ENCODE measurements at places on chromosomes 2 and 18.

DNA sequence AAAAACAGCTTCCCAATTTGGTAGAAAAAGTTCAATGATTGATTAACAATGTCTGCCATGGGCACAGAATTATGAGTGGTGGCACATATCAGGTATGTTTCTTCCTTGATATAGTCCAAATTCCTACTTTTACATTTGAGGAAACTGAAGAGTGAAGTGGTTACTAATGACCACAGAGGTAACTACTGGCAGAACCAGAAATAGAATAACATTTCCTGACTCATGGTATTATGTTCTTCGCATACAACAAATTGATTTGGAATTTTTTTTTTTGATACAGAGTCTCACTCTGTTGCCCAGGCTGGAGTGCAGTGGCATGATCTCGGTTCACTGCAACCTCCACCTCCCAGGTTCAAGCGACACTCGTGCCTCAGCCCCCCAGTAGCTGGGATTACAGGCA is 6.0 kb upstream of the NFE2L2 start:
- no peak for DNase-seq

GRCh38 chr2:111121028-111121827 is 514 bp downstream of the BCL2L11 start:
- DNase-seq: peak; percentile 35

DNA sequence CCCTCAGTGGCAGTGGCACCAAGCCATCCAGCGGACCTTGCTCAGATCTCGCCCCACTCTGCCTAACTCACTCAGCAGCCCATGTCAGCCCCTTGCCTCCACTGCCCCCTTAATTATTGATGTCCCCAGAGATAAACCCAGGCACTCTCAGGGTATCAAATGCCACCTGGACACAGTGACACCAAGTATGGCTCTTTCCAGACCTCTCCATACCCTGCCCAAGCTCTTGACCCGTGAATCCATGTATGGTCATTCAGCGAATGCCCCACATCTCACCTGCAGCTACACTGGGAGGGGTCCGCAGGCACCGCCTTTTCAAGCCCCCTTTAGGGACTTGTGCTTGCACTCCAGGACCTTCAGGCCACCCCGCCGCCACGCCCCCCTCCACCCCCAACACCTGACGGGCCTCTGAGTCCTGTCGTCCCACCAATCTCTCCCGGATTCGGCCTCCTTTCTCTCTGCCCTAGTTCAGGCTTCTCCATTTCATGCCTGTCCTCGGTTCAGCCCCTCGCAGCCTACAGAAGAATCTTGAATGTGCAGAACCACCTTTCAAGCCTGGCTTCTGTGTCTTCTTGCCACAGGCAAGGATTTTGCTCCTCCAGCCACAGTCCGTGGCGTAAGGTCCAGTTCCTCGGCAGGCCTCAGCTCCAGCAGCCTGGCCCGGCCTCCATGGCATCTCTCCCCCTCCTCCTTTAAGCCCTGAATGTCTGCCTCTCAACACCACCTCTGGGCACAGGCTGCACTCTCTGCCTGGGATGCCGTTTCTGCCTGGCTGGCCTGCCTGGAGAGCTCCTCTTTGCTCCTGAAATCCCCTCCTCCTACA is 54.1 kb upstream of the ODC1 start:
- no peak for DNase-seq

DNA sequence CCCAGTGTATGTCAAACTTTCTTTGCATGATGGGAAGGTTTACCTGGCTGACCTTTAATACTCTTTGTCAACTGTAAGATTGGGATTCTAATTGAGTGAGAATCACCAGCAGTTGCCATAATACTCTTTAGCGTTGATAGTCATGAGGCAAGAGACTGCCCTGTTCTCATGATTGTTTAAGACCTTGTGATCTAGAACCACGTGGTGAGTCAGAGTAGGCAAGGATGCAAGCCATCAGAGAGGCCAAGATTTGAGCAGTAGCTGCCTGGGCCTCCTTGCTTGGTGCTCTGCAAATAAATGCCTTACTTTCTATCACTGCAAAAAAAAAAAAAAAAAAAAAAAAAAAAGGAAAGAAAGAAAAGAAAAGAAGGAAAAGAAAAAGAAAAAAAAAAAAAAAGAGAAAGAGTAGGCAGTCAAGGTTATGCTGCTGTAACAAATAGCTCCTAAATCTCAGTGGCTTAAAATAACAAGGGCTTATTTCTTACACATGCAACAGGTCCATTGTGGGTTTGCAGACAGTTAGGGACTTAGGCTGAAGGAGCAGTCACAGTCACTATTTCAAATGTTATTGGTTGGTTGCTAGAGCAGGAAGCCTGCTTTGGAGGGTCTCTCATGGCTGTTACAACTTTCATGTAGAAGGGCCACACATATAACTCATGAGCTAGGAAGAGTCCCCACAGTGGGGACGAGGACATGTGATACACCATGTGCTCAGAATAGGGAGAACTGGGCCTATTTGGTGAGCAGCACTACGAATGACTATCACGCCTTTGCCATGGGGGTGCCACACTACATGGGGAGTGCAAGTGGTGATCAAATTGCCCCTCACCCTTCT is 21.7 kb downstream of the IL1R2 start:
- no peak for DNase-seq

GRCh38 chr2:144331674-144332355 is 188.1 kb downstream of the ZEB2 start:
- no peak for DNase-seq

GRCh38 chr18:77401173-77401572 is 151.5 kb downstream of the GALR1 start:
- no peak for DNase-seq

DNA sequence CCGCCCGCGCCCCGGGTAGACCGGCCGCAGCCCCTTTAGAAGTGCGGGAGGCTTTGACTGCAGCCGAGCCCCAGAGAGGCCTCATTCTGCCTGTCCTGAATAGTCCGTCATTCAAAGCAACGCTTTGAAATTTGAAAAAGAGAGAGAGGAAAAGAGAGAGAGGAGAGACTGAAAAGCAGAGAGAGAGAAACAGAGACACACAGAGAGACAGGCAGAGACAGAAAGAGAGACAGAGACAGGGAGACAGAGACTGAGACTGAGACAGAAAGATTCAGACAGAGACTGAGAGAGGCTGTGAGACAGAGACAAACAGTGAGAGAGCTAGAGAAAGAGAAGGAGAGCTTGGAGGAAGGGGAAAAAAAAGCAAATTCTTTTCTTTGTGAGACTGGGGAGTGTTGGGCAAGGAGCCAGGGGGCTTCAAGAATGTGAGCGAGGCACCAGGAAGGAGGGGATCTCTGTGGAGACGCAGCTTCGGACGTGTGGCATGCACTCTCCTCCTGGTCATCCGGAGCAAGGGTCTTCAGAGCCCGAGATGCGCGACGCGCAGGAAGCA is 73.1 kb downstream of the MYCN start:
- DNase-seq: no peak

DNA sequence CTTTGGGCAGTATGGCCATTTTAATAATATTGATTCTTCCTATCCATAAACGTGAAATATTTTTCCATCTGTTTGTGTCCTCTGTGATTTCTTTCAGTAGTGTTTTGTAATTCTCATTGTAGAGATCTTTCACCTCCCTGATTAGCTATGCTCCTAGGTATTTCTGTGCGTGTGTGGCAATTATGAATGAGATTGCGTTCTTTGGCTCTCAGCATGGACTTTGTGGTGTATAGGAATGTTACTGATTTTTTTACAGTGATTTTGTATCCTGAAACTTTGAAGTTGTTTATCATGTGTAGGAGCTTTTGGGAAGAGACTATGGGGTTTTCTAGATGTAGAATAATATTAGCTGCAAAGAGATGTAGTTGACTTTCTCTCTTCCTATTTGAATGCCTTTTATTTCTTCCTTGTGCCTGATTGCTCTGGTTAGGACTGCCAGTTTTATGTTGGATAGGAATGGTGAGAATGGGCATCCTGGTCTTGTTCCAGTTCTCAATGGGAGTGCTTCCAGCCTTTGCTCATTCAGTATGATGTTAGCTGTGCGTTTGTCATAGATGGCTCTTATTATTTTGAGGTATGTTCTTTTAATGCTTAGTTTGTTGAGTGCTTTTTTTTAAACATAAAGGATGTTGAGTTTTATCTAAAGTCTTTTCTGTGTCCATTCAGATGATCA is 27.0 kb upstream of the THUMPD2 start:
- no peak for DNase-seq

- no peak for DNase-seq
These were observed 500.6 kb upstream of the MYT1L start for GRCh38 chr2:2831633-2832032.

GRCh38 chr18:35497027-35497369 is 762 bp downstream of the INO80C start:
- DNase-seq: no peak

GRCh38 chr2:120815292-120815691 is 79.6 kb downstream of the GLI2 start:
- DNase-seq: no peak

DNA sequence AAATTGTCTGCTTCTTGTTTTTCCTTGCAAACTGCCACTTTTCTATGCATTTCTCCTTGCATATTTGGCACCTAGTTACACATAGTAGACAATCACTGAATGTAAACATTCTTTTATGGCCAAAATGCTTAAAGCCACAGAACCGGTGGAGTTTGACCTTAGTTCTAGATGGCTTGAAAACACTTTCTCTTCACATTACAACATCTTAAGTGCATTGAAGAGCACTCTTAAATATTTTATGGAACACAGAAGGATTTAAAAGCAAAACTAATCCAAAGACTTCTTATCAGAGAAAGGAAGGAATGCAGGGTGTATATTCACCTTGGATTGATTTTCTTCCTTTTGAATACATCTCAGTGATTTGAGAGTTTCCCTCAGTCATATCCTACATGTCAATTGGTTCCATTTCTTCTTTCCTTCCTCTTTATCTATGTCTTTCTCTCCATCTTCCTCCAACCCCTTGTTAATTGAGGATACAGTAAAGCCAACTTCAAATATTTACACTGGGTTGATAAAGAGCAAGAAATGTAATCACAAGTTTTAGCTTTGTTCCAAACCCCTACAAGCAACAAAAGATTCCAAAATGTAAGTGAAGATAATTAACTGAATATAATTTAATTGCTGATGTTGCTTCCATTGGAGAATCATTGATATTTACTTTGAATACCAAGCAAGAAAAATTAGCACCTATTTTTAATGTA is 548.0 kb downstream of the CNTNAP5 start:
- no peak for DNase-seq

GRCh38 chr2:230666885-230667712 is 45.5 kb upstream of the CAB39 start:
- DNase-seq: no peak

DNA sequence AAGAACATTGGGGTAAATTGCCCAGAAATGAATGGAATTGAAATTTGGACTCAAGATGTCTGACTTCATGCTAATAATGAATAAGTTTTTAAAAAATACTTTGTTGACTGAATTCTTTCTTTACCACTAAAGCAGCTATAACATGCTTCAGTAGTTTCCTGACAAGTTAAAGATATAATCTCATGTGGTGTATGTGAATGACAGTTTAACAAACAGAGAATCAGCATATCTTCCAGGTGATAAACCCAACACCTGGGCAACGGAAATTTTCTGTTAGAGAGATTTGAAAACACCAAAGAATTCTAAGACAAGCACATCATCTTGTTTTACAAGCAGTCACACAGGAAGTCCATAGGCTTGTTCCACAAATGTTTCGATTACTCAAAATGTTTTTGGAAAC is 372.6 kb upstream of the VRK2 start:
- DNase-seq: no peak

DNA sequence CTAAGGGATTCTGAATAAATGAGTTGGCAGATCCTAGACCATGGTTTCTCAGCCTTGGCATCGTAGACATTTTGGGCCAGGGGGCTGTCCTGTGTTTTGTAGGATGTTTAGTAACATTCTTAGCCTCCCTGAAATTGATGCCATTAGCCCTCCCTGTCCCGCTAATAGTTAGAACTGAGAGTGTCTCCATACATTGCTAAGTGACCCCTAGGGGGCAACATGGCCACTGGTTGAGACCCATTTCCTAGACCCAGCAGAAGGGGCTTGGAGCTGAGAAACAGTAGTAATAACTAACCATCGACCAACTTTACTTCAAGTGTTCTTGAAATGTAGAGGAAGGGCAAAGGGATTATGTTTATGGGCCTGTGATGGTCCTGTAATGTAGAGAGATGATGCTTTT is 40.8 kb downstream of the KCMF1 start:
- DNase-seq: no peak

- DNase-seq: no peak
These were observed 11.3 kb downstream of the VRK2 start for GRCh38 chr2:58057707-58058530.

DNA sequence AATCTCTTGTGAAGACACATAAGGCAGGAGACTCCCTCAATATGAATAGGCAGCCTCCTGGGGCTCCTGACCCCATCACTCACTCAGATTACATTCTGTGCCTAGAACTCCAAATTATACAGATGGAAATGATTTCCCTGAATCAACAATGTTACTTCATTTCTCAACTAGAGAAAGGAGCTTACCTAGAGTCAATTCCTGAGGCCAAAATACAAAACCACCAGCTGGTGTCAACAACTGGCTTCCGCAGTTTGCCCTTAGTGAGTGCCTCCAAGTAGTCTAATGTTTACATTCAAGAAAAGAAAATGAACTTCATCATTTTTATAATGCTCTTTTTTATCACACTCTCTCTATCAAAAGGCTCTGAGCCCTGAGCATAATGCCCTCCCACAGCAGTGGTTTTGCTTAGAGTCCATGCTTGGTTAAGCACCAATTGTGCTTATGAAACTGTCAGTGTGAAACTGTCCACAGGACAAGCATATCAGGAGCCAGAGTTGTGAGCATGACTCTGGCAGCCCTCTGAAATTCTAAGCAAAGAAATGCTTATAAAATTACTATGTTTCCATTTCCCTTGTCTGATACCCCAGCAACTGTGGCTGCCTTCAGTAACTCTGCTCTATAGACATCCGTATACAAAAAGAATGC is 305.7 kb upstream of the PKDCC start:
- no peak for DNase-seq

DNA sequence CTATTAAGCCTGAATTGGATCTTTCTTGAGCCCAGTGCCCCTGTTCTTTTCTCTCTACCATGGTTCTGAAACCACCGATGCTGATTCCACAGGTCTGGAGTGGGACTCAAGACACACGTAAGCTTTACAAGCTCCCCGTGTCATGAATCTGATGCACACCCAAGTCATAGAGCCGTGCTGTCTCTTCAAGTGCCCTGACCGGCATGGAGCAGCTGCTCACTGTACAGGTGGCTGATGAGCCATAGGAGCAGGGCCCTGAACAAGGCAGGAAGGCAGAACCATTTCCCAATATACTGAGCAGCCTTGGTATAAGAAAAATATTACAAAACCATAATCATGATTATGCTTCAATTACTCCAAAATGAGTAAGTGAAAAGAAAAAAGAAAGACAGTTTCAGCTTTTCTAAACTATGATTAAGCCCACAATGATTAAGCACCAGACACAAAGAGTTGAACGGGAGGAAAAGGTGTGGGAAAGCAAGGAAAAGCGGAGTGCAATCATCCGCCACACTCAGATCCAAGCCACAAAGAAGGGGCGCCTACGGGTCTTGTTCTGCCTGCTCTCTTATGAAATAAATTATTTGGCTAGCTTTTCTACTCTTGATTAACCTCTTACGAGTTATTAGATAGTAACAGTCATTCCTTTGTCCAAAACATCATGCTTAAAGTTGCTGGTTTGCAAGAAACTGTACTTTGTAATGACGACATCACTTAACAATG is 41.7 kb downstream of the NOL10 start:
- DNase-seq: no peak

GRCh38 chr2:176934869-176935415 is 277.7 kb upstream of the HNRNPA3 start:
- DNase-seq: no peak

- no peak for DNase-seq
These were observed 1.5 kb downstream of the KANSL3 start for GRCh38 chr2:96636551-96637171.

All from hematopoietic multipotent progenitor cell treated with erythropoietin and hydrocortisone succinate and interleukin-3 and kit ligand, for 15 days (in vitro differentiated cells).